ENCODE measurements at places on chromosomes 1 and 21.

DNA sequence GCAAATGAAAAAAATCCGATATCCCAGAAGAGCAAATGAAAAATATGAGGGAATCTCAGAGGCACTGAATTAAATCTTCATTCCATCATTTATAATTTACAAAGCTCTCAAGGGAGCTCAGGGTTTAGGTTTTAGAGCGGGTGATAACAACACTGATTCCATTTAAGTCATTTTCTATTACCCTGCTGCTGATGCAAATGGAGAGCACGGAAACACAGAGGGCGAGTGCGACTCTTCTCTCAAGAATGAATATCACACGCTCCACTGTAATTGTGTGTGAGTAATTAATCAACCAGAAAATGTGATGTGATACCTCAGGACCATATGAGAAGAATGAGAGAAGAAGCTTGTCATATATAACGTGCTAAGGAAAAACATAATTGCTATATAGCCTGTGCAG is 22.7 kb downstream of the CHML start:
- no peak for DNase-seq

GRCh38 chr1:8078176-8078671 is 52.1 kb upstream of the ERRFI1 start:
- DNase-seq: no peak

- no peak for DNase-seq
Observed at GRCh38 chr1:212637902-212638301, 29.3 kb downstream of the ATF3 start.

- no peak for DNase-seq
Observed at GRCh38 chr1:211415700-211416099, 76.3 kb downstream of the RD3 start.

- DNase-seq: no peak
Observed at GRCh38 chr1:244050835-244051444, at the start of gene ZBTB18. ZBTB18 (plus strand) TSS chr1:244051283; CDS start chr1:244051432, 149 bp downstream.

DNA sequence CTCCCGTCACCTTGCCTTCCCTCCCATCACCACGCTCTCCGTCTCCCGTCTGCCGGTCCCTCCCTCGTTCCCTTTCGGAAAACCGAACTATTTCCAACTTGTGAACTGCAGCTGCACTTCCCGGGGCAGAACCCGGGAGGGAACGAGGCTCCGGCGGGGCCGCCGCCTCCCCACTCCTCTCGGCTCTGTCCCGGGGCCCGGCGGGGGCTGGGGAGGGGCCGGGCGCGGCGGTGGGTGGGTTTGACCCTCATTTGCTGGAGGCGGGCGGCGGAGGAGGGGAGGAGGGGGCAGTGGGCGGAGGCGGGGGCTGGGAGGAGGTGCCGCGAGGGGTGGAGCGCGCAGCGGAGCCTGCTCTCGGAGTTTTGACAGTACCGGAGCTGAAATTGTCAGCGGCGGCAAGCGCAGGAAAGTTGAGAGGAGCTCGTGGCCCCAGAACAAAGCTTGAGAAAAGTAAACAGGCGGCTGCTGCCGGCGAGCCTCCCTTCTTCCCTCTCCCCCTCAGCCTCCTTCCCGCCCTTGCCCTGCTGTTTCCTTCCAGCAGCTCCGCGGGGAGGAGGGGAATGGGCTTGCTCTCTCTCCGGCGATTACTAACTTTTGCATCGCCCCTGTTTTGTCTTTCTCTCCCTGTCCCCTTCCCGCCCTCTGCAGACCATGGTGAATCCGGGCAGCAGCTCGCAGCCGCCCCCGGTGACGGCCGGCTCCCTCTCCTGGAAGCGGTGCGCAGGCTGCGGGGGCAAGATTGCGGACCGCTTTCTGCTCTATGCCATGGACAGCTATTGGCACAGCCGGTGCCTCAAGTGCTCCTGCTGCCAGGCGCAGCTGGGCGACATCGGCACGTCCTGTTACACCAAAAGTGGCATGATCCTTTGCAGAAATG is 2.9 kb downstream of the LMO4 start:
- no peak for DNase-seq

- no peak for DNase-seq
Observed at GRCh38 chr1:92509619-92510018, 22.9 kb upstream of the GFI1 start.

DNA sequence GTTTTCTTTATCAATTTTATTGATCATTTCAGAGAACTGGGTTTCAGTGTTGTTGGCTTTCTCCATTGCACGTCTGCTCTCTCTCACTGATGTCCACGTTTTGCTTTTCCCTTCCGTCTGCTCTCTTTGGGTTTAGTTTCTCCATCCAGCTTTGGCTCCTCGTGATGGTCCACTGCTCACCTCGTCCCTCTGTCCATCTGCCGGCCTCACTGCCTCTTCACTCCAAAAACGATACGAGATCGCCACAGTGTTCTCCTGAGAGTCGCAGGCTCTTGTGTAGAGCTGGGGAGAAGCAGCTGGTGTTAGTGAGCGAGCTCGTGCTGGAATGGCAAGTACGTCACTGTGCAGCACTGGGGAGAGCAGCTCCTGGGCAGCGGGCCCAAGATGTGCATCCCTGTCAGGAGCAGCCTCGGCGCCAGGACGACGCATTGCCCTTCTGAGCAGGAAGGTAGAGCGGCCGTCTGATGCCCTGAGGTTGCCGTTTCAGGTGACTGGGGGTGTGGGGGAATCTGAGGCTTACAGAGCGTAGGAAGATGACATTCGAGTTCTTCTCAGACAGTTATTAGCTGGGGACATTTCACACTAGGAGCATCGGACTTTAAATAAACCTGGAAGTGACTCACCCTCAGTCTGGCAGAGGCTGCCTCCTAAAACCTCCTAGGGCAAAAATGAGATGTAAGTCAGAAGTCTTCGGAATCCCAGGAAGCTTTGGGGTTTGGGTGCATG is 31.4 kb upstream of the PCBP3 start:
- DNase-seq: no peak

DNA sequence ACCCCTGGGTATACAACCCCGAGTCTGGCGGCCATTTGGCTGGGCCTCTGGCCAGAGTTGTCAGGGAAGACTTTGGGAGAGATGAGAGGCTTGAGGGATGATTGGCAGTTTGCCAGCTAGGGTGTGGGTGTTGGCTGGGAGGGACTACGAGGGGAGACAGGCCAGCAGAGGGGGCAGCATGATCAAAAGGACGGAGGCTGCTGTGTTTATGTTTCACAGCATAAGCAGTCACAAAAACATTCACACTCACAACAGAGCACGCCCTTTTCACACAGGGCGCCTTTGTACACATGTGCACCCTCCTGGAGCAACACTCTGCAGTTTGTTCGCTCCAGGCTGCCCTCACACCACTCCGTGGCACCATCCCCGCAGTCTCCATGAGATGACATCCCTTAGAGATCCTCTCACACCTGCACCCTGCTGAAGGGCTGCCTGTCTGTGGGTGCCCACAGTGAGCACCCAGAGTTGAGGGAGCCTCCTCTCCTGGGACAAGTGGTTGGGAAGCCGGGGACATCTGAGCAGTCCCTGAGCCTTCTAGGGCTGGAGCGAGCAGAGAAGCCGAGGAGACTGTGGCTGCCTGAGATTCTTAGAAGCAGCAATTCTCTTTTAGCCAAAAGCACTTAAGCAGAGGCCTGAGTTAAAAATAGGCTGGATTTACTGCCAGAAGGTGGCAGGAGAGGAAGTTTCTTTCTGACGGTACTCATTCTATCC is 15.4 kb downstream of the EFNA3 start:
- DNase-seq: no peak

DNA sequence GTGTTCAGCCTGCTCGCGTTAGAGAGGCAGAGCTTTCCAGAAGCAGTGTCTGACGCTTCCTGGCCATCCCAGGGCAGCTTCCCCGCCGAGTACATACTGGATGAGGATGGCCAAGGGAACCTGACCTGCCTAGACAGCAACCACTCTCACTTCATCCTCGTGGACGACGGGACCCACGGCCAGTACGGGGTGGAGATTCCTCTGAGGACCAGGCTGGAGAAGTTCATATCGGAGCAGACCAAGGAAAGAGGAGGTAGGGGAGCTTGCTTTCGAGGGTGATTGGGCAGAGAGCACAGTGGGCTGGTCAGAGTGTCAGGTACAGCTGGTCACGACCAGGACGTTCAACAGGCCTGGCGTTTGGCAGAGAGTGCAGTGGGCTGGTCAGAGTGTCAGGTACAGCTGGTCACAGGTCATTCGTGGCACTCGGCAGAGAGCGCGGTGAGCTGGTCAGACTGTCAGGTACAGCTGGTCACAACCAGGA is 22.4 kb downstream of the TRPM2 start:
- no peak for DNase-seq

- no peak for DNase-seq
Observed at GRCh38 chr1:1021010-1021919, 1.3 kb downstream of the AGRN start.

- DNase-seq: no peak
Observed at GRCh38 chr21:31514598-31514997, 144.9 kb upstream of the SOD1 start.

- DNase-seq: no peak
Observed at GRCh38 chr1:108590441-108590840, 30.5 kb downstream of the EEIG2 start.

DNA sequence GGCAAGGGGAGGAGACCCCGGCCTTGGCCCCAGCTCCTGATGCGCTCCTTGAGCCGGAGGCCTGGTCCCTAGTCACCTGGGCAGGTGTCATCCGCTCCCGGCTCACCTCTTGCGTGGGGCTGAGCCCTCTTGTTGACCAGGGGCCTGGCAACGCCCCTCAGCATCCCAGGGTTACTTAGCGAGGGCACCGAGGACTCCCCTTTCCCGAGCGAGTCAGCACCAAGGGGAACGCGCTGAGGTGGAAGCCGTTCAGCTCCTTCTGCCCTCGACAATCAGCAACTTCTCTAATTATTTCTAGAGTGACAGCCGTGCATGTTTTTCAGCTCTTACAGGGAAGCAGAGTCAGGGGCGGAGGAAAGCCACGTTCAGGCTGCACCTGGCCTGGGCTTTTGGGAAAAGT is 522 bp downstream of the SLC45A1 start:
- no peak for DNase-seq

- no peak for DNase-seq
Observed at GRCh38 chr1:23799570-23800399, 769 bp downstream of the GALE start.

GRCh38 chr1:83596331-83596730 is 402.6 kb downstream of the TTLL7 start:
- DNase-seq: no peak

Measured in CMK (cell line).